ENCODE measurements at places on chromosomes 13 and 19.
A peak's percentile ranks its signal among the peaks of the same experiment; 100 is the strongest.

DNA sequence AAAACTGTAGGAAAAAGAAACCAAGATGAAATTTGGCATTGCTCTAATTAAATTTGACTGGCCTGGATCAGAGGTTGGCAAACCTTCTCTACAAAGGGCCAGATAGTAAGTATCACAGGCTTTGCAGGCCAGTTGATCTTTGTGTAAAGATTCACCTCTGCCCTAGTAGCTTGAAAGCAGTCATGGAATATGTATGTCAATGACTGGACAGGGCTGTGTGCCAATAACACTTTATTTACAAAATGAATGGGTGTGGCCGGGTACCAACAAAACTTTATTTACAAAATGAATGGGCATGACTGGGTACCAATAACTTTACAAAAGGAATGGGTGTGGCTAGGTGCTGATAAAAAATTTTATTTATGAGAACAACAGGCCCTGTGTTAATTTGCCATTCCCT is 20.0 kb downstream of the SIN3B start:
- peak; percentile 98 for DNase-seq

DNA sequence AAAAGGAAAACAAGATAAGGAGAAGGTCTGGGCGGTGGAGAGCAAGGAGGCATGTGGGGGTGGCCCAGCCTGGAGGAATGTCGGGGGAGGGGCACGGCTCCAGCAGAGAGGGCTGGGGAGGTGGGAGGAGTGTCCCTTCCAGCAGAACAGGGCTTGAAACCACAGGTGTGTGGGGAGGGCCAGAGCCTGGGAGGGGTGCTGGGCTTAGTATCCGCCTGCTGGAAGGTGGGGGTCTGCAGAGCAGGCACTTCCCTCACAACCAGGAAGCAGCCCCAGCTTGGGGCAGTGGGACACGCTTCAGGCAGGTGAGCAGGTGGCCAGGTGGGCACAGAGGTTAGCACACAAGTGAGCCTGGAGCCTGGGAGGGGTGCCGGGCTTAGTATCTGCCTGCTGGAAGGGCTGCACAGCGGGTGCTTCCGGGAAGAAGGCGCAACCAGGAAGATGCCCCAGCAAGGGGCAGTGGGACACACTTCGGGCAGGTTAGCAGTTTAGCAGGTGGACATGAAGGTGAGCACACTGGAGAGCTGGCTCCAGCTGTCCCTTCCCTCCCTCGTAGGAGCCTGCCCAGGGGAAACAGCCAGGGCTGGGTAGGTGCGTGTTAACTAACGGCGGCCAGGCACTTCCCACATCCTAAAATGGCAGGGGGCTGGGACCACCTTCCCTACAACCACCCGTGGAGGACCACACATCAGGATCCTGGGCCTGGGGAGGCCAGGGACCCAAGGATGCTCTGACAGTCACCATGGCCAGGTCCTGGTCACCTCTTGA is 3.0 kb downstream of the GAS6 start:
- peak; percentile 11 for DNase-seq

- peak; percentile 37 for DNase-seq
Observed at GRCh38 chr19:12092065-12092867, 27.7 kb downstream of the ZNF844 start.

- peak; percentile 63 for DNase-seq
Observed at GRCh38 chr19:48745208-48745995, 1.3 kb downstream of the IZUMO1 start.

GRCh38 chr13:26379831-26380230 is 125.9 kb downstream of the CDK8 start:
- no peak for DNase-seq

DNA sequence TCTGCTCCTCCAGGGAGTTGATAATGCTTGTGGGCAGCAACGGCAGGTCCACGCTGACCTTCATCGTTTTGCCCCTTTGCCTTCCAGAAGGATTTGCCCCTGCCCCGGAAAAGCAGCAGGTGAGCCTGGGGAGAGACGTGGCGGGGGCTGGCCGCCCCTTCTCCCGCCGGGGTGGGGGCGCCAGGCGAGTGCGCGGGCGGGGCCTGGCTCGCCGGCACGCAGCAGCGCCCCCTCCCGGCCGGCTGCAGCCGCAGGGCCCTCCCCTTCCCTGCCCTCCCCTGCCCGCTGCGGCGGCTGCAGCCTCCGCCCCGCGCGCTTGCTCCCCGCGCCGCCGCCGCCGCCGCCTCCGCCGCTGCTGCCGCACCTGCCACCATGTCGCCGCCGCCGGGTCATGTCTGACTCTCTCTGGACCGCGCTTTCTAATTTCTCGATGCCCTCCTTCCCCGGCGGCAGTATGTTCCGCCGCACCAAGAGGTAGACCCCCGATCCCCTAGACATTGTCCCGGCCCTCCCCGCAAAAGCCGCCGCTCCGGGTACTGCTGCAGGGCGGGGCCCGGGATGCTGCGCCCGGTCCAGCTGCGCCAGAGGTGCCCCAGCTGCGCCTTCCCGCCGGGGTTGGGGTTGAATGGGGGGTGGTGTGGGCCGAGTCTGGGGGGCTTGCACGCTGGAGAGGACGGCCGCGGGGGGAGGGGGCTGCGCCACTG is at the start of gene MAST1:
TSS of gene MAST1 (plus strand) at position 334 of the 704 bp plus-strand sequence. CDS start at position 392, 58 bp downstream.
- peak; percentile 80 for DNase-seq

- no peak for DNase-seq
Observed at GRCh38 chr19:932648-933552, 7.1 kb downstream of the ARID3A start.

DNA sequence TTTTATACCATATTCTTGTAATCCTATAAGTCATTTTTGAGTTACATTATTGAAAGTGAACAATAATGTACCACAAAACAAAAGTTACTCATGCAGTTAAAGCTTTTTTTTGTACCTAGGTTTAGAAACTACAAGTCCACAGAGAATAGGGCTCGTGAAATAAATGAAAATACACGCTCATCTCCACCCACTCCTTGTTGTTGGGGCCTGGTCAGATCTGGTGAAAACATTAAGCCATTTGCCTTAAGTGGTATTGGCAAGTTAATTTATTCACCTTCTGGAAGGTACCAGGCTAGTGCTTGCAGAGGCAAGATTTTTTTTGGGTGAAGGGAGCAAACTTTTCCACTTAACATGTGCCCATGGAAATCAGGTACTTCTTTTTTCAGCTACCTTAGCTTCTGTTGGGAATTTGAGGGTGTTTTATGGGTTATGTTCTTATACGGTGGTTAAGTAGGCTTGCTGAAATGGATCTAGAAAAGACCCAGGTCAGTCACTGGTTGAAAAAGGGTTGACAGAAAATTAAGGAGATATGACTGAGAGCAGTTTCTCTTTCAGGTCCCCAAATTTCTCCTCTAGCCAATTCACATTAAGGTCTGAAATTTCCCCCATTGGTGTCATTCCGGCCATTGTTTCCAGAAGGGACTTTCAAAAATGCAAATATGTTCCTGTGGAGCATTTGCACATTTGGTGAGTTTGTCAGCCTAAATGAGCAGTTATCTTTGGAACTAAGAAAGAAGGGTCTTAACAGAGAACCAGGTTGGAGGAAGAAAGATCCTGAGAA is 143.3 kb downstream of the KCNRG start:
- no peak for DNase-seq

DNA sequence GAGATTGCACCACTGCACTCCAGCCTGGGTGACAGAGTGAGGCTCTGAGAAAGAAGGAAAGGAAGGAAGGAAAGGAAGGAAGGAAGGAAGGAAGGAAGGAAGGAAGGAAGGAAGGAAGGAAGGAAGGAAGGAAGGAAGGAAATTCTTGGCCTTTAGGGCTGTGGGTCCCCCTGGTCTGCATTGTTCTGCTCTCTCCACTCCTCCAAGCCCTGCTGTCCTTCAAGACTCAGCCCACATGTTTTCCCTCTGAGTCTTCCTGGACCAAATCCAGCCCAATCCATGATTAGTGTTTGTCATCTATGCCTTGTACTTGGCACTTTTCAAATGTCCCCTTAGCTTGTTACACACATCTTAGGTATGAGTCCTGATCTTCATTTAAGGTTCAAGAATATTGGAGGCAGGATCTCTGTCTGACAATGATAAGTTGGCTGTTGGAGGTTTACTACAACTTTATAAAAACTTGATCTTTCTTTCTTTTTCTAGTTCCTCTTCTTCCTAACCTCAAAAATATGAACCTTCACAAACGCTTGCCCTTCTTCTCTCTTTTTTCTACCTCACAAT is 48.8 kb upstream of the INTS6 start:
- DNase-seq = peak; percentile 65

- DNase-seq = no peak
Observed at GRCh38 chr19:39052846-39053245, 20.5 kb upstream of the FBXO27 start.

- DNase-seq = peak; percentile 21
Observed at GRCh38 chr13:106858903-106859532, 291.1 kb upstream of the ARGLU1 start.

GRCh38 chr13:105814902-105815250 is 720.6 kb downstream of the EFNB2 start:
- no peak for DNase-seq
